ENCODE measurements at places on chromosomes 16 and 17.

DNA sequence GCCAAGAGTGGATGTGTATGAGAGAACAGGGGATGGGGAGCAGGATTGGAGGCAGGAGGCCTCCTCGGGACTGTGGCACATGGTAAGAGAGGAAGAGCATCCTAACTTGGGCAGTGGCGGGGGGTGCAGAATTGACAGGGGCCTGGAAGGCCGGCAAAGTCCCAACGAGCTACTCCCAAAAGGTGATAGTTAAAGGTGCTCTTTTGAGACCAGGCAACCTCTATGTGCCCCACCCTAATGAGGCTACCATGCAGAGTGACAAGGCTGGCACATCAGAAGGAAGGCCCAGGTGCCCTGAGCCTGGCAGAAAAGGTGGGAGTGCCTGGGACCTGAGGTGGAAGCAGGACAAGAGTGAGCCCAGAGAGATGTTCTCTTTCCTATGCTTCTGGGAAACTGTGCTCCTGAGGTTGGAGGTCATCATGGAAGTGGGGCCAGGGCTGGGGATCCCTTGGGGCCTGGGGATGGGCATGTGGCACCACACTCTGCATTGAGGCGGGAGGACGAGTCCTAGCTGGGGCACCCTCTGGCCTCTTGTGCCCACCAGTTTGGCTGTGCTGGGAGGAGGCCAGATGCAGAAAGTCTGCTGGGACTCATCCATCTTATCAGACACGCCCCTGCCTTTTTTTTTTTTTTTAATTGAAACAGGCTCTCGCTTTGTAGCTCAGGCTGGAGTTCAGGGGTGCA lies 5.9 kb downstream of the RAB11FIP4 start:
- DNase-seq = no peak

DNA sequence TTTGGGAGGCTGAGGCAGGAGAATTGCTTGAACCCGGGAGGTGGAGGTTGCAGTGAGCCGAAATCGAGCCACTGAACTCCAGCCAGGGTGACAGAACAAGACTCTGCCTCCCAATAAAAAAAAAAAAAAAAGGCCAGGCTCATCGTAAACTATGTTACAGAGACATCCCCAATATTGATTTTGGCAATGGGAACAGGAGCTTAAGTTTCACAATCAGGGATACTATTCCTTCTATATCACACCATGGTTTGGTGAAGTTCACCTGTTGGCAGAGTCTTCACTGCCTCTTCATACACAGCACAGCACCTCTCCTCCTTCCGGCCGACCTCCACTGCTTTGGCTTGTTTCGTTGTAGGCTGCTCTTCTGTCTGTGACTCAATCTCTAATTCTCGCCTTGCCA lies 21.2 kb downstream of the UTP6 start:
- DNase-seq = no peak

DNA sequence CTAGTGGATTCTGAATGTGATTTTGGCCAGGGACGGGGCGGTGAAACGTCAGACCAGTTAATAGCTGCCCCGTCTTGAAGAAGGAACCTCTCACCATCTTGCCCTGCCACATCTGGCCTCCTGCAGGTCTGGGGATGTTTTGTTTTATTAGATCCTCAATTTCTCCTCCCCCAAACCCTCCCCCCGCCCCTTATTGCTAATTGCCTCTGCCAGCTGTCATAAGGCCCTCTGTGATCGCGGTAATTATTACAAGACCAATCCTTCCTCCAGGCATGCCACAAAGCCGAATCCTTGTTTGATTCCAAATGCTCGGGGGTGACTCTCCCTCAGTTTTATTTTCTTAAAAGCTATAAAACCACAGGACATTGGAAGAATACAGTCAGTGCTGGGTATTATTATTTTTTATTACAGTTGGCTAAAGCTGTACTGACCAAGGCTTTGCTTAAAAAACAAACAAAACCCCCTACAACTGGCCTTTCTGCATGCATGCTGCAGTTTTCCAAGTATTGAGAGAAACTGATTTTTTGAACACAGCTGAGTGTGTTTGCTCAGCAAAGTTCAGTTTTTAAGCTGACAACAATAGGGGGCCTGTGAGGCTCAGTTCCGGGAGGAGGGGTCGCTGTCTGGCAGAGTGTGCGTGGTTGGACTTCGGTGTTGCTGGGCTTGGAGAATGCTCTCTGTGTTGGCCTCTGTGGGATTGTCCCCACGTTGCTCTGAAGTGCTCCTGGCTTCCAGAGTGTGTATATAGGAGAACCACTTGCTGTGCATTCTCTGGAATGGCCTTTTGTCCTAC lies 1.7 kb downstream of the KSR1 start:
- no peak for DNase-seq

DNA sequence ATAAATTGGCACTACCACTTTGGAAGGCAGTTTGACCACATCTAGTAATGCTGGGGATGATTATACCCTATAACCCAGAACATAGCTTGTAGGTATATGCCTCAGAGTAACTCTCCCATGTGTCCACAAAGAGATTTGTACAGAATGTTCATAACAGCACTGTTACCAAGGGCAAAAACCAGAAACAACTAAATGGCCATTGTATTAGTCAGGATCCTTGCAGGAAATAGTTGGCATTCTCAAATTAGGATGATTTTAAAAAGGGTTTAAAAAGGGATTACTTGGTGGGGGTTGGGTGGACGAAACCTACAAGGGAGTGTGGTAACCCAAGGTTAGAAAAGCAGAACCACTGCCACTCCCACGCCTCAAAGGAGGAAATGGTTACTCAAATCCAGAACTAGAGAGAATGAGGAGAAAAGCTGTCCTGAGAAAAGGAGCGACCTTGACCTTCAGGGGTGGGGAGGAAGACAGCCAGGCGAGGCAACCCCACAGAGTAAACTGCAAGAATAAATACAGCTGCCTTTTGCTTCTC lies 2.1 kb downstream of the CPPED1 start:
- no peak for DNase-seq

DNA sequence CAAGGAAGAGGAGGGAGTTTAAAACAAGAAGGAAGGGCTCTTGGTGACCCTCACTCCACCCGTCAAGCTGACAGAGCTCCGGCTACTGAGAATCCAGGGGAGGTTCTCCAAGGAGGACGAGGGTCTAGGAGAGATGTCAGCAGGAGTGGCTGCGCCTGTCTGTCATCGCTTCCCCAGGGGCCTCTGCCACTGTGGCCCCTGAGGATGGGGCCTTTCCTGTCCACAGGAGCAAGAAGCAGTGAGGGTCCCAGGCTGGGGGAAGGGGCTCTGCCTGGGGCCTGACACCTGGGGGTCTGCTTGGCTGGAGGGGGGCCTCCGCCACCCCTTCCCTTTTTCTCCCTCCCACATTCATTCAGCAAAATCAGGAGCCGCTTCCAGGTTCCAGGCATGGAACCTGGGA lies 66.5 kb upstream of the TNRC6C start:
- DNase-seq = no peak

- no peak for DNase-seq
Observed at GRCh38 chr17:54870671-54871175, 29.9 kb upstream of the TOM1L1 start.

GRCh38 chr17:15662681-15663080 lies 21.4 kb downstream of the TRIM16 start:
- DNase-seq = no peak

DNA sequence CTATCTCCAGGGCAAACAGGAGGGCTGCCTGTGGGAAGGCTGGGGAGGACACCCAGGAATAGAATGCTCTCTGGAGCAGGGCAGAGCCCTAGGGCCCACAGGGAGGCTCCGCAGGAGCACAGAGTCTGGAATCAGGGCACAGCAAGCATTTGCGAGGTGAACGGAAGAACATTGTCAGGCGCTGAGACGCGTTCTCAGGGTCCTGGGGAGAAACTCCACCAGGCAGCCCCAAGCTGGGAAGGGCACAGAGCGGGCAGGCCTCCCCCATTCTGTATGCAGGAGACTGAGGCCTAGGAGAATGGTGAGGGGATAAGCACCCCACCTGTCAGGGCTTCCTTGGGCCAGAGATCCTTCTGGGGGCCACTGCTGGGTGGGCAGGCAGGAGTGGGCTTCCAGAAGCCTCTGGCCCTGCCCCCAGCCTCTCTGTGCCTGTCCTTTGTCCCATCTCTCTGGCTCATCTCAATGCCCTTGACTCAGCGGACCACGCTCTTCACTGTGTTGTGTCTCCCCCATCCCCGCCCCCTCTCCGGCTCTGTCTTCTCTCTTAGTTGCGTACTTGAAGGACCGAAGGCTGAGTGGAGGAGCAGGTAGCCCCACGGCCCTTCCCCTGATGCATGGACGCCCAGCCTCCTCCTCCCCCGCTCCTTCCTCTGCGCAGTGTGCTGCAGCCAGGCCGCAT lies 5.1 kb upstream of the SETD6 start:
- no peak for DNase-seq

DNA sequence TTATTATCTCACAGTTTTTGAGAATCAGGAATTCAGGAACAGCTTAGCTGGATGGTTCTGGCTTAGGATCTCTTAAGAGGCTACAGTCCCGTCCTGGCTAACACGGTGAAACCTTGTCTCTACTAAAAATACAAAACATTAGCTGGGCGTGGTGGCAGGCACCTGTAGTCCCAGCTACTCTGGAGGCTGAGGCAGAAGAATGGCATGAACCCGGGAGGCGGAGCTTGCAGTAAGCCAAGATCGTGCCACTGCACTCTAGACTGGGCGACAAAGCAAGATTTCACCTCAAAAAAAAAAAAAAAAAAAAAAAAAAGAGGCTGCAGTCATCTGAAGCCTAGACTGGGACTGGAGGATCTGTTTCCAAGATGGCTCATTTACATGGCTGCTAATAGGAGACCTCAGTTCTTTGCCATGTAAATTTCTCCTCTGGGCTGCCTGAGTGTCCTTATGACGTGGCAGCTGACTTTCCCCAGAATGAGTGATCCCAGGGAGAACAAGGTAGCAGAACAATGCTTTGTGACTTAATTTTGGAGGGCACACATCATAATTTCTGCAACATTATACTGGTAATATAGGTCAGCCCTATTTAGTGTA lies 95.8 kb upstream of the CORO6 start:
- no peak for DNase-seq

GRCh38 chr16:81926036-81926435 lies 85.2 kb downstream of the SDR42E1 start:
- no peak for DNase-seq

GRCh38 chr16:24723663-24724062 lies 5.8 kb upstream of the TNRC6A start:
- no peak for DNase-seq

GRCh38 chr16:72202014-72202413 lies 30.1 kb upstream of the PMFBP1 start:
- DNase-seq = no peak

DNA sequence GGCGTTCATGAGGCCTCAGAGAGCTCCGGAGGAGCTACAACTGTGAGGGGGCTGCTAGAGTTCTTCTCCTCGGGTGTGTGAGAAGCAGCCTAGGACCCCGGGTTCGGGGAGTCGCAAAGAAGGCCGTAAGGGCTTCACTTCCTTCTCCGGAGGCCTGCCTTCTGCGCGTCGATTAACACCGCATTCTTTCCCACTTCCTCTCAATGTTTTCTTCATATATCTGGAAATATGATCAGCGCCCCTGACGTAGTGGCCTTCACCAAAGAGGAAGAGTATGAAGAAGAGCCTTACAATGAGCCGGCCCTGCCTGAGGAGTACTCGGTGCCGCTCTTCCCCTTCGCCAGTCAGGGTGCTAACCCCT lies 449 bp downstream of the SMCR8 start:
- no peak for DNase-seq

- DNase-seq = peak; percentile 87
Observed at GRCh38 chr17:42618442-42619150, 9.1 kb downstream of the TUBG1 start.

- no peak for DNase-seq
Observed at GRCh38 chr16:80806927-80807340, 2.5 kb upstream of the CDYL2 start.

DNA sequence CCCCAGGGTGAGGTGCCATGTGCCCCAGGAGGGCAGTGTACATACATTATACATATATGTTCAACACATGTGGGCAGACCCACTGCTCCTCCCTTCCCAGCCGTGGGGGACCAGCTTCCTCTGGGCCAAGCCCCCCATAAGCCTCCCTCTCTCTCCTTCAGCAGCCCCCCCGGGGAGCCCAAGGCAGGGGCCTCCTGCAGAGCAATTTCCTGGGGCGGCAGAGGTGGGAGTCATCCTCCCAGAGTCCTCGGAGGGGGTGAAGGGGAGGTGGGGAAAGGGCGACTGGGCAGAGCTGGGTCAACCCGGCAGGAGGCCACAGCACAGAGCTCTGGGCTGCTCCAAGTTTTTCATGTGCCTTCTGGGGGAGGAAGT lies 235.1 kb downstream of the ZNF423 start:
- no peak for DNase-seq

DNA sequence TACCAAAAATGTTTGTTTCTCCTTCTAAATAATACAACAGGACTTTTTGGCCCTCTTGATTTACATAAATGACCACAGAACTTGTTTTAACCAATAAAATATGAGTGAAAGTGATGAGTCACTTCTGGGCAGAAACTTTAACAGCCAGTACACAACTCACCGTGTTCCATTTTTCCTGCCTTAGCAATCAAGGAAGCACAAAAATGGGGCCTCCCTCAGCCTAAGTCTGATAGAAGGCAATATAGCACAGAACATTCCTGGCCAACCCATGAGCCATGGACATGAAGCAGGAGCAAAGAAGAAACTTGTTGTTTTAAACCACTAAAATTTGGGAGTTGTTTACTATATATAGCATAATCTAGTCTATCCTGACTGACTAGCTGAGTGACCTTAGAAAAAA lies 61.1 kb upstream of the MTMR4 start:
- no peak for DNase-seq

DNA sequence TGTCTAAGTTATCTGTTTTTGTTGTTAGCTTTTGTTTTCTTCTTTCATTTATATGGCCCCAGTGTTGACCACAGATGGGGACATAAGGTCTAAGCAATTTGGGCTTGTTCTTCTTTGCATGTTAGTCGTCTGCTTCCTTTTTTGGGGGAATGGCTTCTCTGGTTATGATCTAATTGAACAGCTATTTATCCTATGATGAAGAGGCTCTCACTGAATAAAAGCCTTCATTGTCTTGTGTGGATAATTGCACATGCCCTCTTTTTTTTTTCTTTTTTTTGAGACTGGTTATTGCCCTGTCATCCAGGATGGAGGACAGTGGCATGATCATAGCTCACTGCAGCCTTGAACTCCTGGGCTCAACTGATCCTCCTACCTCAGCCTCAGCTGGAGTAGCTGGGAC lies 13.7 kb downstream of the SMARCE1 start:
- no peak for DNase-seq

DNA sequence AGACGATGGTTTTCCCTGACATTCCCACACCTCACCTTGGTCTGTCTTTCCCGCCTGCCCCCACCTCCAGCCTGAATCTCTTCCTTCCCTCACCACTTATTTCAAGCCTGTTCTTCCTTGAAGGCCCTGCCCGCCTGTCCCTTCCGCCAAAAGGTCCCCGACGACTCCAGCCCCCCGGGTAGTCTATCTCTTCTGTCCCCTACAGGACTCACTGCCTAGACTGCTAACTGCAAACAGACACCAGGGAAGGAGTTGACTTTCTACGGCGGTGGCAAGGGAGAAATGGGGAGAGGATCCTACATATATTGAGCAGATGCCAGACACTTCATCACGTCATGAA lies 53.7 kb downstream of the NT5M start:
- DNase-seq = no peak
